ENCODE measurements at places on chromosomes 13 and 19. TPM values are rescaled to one million over a fixed set of nuclear protein-coding genes. Genes with fewer than 3 reads are reported as not detected.

The GRK1 gene
- not detected for total RNA-seq

- H3K27ac ChIP-seq: peak overlapping the region; percentile 55
- H3K4me1 ChIP-seq: peaks cover 16% of the 10 kb centered on the region
- no peaks in the 10 kb centered on the region for H3K36me3 ChIP-seq
- no peaks in the 10 kb centered on the region for H3K27me3 ChIP-seq
- DNase-seq: peak; percentile 8
Measured at GRCh38 chr13:109510013-109510412, 276.4 kb downstream of the IRS2 start.

GRCh38 chr19:31503211-31503610 lies 154.0 kb upstream of the TSHZ3 start:
- no peak overlapping the region for H3K27ac ChIP-seq
- H3K36me3 ChIP-seq: no peaks in the 10 kb centered on the region
- H3K27me3 ChIP-seq: no peaks in the 10 kb centered on the region
- no peaks in the 10 kb centered on the region for H3K4me1 ChIP-seq

DNA sequence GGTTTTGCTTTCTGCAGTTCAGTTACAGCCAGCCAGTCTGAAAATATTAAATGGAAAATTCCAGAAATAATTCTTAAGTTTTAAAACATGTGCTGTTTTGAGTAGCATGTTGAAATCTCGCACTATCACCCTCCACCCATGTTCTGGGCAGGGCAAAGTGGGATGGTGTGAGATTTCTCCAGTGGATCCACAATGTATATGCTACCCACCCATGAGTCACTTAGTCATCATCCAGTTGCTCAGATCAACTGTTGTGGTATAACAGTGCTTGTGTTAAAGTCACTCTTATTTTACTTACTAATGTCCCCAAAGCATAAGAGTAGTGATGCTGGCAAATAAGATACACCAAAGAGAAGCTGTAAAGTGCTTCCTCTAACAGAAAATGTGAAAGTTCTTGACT lies 56.4 kb downstream of the CYSLTR2 start:
- no peak overlapping the region for H3K4me3 ChIP-seq
- no peak overlapping the region for H3K27ac ChIP-seq
- H3K36me3 ChIP-seq: no peaks in the 10 kb centered on the region
- no peaks in the 10 kb centered on the region for H3K27me3 ChIP-seq
- no peak for DNase-seq

- no peaks in the 10 kb centered on the region for H3K36me3 ChIP-seq
- no peak overlapping the region for H3K4me3 ChIP-seq
- no peaks in the 10 kb centered on the region for H3K4me1 ChIP-seq
- no peaks in the 10 kb centered on the region for H3K27me3 ChIP-seq
Measured at GRCh38 chr19:30406220-30407067, 34.3 kb downstream of the ZNF536 start.
